ENCODE measurements at places on chromosomes 6 and 20.

DNA sequence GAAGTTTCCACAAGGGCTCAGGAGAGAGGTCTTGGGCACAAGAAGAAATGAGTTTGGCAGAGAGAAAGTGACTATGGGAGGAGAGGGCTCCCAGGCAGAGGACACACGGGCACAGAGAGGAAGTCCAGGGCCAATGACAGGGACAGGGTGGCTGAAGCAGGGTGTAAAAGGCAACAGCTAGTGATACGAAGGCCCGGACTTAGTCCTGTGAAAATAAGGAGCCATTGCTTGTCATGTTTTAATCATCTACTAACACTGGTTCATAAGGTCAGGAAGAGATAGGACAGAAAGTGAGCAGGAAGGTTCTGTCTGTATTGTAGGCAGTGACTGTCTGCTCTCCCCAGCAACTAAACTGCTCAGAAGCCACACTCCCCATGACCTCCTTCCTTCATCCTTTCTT, 204.7 kb upstream of the SHLD1 start:
- DNase-seq: no peak

- DNase-seq: peak; percentile 10
Observed at GRCh38 chr6:110255211-110255750, 75.1 kb downstream of the CDC40 start.

- DNase-seq: no peak
Observed at GRCh38 chr20:4252005-4252404, 236.6 kb upstream of the RNF24 start.

GRCh38 chr20:41738604-41739206, 120.5 kb upstream of the CHD6 start:
- DNase-seq: peak; percentile 43

DNA sequence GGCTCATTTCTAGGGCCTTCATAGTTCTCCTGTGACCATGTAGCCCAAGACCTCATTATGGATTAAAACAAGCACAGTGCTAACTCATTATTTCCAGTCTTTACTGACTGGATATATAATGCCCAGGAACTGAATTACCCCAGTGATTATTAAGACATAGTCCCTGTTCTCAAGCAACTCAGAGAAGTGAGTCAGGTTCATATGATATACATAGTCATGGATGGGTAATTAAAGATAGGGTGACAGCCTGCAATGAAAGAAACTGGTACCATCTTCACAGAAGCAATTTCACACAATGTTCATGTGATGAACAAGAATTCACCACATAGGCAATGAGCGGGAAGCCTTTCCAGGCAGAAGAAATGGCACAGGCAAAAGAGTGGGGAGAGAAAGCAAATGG, 3.5 kb downstream of the TRIM27 start:
- DNase-seq: no peak
